Activated CD8-positive, alpha-beta memory T cell treated with anti-CD3 and anti-CD28 coated beads, Interleukin-2, amount 50 U/mL, for 48 hours (primary cell): ENCODE measurements at places on chromosomes 13 and 19.

DNA sequence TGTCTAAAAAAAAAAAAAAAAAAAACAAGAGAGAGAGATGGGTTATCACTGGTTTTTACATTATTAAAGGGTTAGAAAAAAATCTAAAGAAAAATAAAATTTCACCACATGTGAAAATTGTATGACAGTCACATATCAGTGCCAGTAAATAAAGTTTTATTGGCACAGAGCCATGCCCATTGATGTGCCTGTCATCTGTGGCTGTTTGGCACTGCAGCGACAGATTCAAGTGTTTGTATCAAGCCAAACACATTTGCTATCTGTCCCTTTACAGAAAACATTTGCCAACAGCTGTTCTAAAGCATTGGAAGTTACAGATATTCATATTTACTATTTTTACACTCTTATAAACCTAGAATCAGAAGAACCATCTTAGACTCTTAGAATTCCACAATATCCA is 16.3 kb downstream of the FCHO1 start:
- DNase-seq: no peak

DNA sequence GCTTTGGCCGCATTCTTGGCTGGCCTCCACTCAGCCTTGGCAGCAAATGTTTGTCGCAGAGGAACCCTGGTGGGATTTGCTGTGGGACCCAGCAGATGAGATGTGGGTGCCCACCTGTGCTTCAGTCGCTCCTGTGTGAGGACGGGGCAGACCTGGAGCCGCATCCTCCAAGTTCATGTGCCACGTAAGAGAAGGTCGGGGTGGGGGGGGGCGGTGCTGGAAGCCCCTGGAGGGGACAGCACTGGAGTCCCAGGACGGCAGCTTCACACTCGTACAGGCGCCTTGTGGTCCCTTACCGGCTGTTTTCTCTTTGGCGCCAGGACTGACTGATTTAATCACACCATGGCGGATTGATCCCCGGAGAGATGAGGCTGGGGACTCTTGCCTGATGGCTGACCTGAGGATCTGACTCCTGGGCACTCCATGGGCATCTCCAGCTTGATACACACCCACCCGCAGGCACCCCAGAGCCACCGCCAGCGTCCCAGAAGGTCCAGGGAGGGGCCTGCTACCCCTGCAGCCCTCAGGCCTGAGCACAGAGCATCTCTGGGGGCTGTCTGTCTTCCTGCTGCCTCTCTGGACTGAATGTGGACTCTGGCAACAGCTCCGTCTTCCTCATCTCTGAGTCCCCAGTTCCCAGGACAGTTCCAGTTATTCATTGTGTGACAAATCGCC is 10.0 kb upstream of the GRTP1 start:
- DNase-seq: no peak

DNA sequence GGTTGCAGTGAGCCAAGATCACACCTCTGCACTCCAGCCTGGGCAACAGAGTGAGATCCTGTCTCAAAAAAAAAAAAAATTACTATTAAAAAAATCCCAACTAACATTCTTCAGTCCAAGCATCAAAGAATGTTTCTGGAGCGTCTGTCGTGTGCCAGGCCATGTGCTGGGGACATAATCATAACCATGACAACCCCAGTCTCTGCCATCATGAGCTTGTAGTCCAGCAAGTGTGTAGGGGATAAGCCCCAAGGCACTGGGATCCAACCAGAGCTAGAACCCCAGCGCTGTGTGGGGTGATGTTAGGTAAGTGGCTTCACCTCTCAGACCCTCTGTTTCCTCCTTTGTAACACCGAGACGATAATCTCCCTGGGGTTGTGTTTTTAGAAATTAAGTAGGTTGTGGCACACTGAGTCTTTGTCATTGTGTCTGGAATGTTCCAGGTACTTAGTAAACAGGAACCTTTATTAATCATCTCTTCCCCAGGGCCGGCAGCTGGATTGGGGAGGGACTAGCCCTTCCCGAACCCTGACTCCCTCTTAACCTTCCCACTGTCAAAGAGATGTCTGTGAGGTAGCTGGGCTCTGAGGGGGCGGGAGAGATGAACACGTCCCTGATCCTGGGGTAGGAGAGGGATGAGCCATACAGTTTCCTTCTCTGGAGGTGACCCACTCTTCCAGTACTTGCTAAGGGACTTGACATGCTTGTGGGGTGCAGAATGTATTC is 5.2 kb downstream of the ITPKC start:
- DNase-seq: no peak

GRCh38 chr19:42989851-42990250 is 36.4 kb downstream of the PSG11 start:
- DNase-seq: no peak

- DNase-seq: no peak
Measured at GRCh38 chr13:102687520-102687919, 7.3 kb downstream of the METTL21C start.

DNA sequence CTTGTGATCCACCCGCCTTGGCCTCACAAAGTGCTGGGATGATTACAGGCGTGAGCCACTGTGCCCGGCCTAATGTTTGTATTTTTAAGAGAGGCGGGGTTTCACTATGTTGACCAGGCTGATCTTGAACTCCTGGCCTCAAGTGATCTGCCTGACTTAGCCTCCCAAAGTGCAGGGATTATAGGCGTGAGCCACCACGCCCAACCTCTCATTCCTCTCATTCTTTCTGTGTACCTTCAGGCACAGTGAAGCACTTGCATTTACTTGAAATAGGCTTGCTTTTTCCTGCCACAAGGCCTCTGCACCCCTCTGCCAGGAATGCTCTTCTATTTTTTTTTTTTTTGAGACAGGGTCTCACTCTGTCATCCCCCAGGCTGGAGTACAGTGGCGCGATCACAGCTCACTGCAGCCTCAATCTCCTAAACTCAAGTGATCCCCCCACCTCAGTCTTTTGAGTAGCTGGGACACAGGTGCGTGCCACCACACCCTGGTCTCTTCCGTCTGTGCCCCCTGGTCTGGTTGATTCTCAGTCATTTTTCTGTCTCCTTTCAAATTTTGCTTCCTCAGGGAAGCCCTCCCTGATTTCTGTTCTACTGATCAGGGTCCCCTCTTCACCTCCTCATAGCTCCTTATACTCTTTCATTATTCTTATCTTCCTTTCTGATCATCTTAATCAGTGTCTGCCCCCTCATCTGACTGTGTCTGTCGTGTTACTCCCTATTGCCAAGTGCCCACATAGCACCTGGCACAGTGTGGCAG is 15.1 kb downstream of the ACTMAP start:
- no peak for DNase-seq

GRCh38 chr19:5966941-5967340 is 11.0 kb downstream of the RANBP3 start:
- no peak for DNase-seq

- DNase-seq: no peak
Measured at GRCh38 chr13:92436924-92437323, 789.7 kb upstream of the GPC6 start.

- DNase-seq: no peak
Measured at GRCh38 chr13:87661471-87661870, 9.7 kb upstream of the SLITRK5 start.

- DNase-seq: no peak
Measured at GRCh38 chr13:76503291-76503690, 382.9 kb downstream of the KCTD12 start.

DNA sequence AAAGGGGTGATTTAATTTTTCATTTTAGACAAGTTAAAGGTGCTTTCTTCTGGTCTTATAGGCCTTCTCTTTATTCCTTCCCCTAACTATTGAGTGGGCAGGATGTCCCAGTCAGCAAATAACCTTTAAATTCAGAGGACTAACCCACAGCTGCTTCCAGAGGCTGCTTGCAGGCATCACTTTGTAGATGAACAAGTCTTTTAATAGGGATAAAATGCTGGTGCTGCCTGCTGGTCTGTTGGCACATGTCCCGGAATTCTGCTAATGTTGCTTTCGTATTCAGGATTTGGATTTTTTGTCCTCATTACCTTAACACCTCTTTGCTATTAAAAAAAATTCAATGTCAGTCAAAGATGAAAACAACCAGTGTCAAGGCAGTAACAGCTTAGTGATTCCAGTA is 132.7 kb upstream of the KL start:
- no peak for DNase-seq

- DNase-seq: no peak
Measured at GRCh38 chr19:13859361-13859880, 17.5 kb upstream of the NANOS3 start.

DNA sequence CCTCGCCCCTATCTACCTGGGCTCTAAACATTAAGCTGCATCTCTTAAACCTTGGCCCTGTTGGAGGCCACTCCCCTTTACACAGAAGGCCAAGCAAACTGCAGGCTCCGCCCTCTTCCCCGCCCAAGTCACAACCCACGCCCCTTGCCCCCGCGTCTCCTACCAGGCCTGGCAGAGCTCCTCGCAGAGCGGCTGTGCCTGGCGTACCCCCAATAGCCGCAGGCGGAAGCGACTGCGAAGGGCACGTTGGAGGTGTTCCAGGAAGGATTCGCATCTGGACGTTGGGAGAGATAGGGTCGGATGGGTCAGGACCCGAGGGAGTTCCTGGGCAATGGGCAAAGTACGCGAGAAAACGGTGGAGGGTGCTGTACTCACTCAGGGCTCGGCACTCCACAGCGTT is 5.9 kb downstream of the RTBDN start:
- no peak for DNase-seq

GRCh38 chr13:37870489-37870845 is 895 bp upstream of the TRPC4 start:
- no peak for DNase-seq

- DNase-seq: no peak
Measured at GRCh38 chr19:1675633-1676350, 23.4 kb upstream of the TCF3 start.

GRCh38 chr13:114320065-114320464 is 5.8 kb downstream of the CHAMP1 start:
- DNase-seq: no peak

DNA sequence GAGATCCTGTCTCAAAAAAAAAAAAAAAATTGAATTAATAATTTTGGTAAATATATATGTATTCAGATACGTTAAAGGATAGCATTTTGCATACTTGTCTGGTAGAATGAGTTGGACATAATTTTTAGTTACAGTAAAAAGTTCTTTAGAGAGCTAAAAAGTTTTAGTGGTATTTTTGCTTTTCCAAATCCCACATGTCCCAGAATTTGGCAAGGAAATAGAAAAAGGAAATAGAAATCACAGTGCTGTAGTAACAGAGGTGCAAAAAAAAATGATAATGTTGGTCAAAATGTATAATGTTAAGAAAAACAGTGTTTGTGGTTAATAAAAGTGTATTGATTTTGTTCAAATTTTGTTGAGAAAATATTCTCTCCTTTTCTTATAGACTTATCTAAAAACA is 96.8 kb downstream of the LRCH1 start:
- no peak for DNase-seq

GRCh38 chr19:44811122-44811419 is 2.2 kb downstream of the BCAM start:
- DNase-seq: no peak

- DNase-seq: no peak
Measured at GRCh38 chr13:64028551-64028950, 2612.9 kb upstream of the PCDH20 start.

DNA sequence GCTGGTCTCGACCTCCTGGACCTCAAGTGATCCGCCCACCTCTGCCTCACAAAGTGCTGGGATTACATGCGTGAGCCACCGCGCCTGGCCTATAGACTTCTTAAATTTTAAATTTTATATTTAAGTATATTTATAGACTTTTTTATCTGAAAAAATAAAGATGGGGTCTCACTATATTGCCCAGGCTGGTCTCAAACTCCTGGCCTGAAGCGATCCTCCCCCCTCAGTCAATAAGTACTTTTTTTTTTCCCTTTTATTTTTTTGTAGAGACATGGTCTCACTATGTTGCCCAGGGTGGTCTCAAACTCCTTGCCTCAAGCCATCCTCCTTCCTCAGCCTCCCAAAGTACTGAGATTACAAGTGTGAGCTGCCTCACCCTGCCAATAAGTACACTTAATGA is 1.9 kb downstream of the SERTAD1 start:
- DNase-seq: no peak

DNA sequence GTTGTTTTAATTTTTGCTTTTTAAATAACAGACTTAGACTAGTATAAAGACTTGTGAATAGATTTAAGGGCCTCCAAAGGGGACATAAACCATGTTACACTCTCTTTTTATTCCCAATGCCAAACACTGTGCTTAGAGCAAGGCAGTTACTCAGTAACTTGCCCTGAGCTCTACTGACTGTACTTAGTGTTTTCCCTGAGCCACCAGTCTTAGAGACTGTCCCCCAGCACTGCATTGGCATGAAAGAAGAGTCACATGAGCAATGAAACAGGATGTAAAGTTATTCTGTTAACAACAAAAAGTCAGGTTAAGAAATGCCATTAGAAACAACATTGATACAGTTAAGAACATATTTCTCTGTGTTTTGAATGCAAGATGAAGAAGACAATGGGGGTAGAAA is 187.9 kb downstream of the TBC1D4 start:
- DNase-seq: no peak

DNA sequence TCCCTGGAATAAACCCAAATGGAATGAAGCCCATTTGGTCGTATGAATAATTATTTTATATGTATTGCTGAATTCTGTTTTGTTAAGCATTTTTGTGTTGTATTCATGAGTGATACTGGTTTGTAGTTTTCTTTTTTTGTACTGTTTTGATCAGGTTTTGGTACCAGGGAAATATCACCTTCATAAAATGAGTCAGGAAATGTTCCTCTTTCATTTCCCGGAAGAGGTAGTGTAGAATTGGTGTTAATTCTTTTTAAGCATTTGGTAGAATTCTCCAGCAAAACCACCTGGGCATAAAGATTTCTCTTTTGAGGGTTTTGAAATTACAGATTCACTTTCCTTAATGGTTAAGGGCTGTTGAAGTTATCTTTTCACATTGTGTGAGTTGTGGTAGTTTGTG is 13.3 kb downstream of the SPATA13 start:
- DNase-seq: no peak

- no peak for DNase-seq
Measured at GRCh38 chr13:59991395-59991794, 172.3 kb downstream of the DIAPH3 start.

GRCh38 chr13:27352698-27353097 is 71.7 kb upstream of the GTF3A start:
- DNase-seq: no peak

- DNase-seq: no peak
Measured at GRCh38 chr13:46609052-46609451, 56.1 kb downstream of the LRCH1 start.

- no peak for DNase-seq
Measured at GRCh38 chr19:28596561-28597071, 616.3 kb downstream of the UQCRFS1 start.

- no peak for DNase-seq
Measured at GRCh38 chr19:7987114-7987768, 18.2 kb downstream of the ELAVL1 start.
